Activated T-cell treated with anti-CD3 and anti-CD28 coated beads for 1 hour (primary cell): ENCODE measurements at places on chromosomes 4 and X.

GRCh38 chrX:121851033-121851432 lies 803.6 kb downstream of the GLUD2 start:
- DNase-seq, result no peak

DNA sequence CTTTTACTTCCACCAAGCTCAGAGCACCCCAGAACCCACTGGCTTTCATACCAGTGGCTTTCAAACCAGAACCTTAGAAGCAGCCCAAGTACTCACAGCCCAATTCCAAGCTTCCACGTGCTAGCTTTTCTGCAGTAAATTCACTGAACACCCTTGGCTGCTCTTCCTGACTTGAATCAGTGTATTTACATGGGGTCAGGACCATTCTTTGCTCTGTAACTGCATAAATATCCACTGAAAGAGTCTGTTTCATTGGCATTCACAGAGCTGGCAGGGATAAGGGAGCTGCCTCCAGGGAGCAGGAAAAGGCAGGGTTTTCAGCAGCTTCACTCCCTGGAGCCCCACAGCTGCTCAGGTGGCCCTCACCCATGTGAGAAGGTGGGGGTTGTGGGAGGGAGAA lies 43.8 kb downstream of the RAI2 start:
- DNase-seq, result no peak

GRCh38 chr4:2337896-2338295 lies 76.0 kb upstream of the MXD4 start:
- no peak for DNase-seq

DNA sequence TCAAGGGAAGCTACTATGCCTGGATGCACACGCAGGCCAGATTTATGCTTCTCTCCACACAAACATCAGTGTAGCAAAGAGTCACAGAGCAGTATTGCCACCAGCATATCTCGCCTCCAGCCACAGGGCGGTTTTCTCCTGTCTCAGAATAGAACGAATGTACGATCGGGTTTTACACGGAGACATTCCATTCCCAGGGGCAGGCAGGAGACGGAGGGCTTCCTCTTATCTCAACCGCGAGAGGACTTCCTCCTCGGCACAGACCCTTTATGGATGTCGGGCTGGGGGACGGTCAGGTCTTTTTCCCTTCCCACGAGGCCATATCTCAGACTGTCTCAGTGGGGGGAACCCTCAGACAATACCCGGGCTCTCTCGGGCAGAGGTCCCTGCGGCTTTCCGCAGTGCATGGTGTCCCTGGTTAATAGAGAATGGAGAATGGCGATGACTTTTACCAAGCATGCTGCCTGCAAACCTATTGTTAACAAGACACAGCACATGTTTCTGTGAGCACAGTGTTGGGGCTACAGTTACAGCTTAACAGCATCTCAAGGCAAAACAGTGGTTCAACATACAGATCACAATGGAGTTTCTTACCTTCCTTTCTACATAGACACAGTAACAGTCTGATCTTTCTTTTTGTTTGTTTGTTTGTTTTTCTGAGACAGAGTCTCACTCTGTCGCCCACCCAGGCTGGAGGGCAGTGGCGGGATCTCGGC lies 24.1 kb downstream of the CSF2RA start:
- no peak for DNase-seq

GRCh38 chr4:89878611-89879010 lies 16.0 kb upstream of the MMRN1 start:
- DNase-seq, result no peak

GRCh38 chrX:2474280-2474962 lies 26.4 kb downstream of the DHRSX start:
- no peak for DNase-seq
